ENCODE measurements at places on chromosomes 13 and 19.
A peak's percentile ranks its signal among the peaks of the same experiment; 100 is the strongest.

DNA sequence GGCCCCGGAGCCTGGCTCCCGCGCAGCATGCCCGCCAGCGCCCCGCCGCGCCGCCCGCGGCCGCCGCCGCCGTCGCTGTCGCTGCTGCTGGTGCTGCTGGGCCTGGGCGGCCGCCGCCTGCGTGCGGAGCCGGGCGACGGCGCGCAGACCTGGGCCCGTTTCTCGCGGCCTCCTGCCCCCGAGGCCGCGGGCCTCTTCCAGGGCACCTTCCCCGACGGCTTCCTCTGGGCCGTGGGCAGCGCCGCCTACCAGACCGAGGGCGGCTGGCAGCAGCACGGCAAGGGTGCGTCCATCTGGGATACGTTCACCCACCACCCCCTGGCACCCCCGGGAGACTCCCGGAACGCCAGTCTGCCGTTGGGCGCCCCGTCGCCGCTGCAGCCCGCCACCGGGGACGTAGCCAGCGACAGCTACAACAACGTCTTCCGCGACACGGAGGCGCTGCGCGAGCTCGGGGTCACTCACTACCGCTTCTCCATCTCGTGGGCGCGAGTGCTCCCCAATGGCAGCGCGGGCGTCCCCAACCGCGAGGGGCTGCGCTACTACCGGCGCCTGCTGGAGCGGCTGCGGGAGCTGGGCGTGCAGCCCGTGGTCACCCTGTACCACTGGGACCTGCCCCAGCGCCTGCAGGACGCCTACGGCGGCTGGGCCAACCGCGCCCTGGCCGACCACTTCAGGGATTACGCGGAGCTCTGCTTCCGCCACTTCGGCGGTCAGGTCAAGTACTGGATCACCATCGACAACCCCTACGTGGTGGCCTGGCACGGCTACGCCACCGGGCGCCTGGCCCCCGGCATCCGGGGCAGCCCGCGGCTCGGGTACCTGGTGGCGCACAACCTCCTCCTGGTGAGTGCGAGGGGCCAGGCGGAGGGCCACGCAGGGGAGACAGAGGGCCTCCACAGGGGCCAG, at the start of gene KL:
TSS of gene KL (plus strand) at position 10 of the 909 bp plus-strand sequence. CDS start at position 28, 18 bp downstream.
- H3K4me3 ChIP-seq = peak within 1 kb of the TSS; percentile 52
- H3K4me1 ChIP-seq = peaks cover 9% of the 10 kb centered on the region
- H3K27me3 ChIP-seq = peaks cover 59% of the 10 kb centered on the region
- H3K36me3 ChIP-seq = no peaks in the 10 kb centered on the region
- no peak within 1 kb of the TSS for H3K27ac ChIP-seq
- peak; percentile 42 for DNase-seq

DNA sequence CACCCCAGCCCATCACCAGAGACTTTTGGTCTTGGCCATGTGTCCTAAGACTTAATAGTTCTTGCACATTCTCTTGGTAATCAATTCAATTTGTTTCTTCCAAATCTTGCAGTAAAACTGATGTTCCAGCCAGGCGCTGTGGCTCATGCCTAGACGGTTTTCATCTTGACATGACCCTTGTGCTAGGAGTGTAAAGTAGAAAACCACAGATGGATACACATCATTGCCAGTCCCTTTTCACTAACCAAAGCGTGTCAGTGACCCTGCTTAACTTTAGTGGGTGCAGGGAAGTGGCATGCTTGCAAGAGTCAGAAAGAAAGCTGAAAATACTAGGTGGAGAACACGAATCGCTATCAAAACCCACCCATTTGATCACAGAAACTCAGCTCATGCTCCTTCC, 18.0 kb upstream of the CD70 start:
- peaks cover 23% of the 10 kb centered on the region for H3K27me3 ChIP-seq
- no peak overlapping the region for H3K4me3 ChIP-seq
- no peak overlapping the region for H3K27ac ChIP-seq
- peaks cover 21% of the 10 kb centered on the region for H3K4me1 ChIP-seq
- no peak for DNase-seq
- peaks cover 3% of the 10 kb centered on the region for H3K36me3 ChIP-seq

- H3K4me3 ChIP-seq = no peak overlapping the region
- no peaks in the 10 kb centered on the region for H3K36me3 ChIP-seq
- H3K4me1 ChIP-seq = no peaks in the 10 kb centered on the region
- H3K27ac ChIP-seq = no peak overlapping the region
- no peaks in the 10 kb centered on the region for H3K27me3 ChIP-seq
Measured at GRCh38 chr13:93750676-93751075, 524.1 kb downstream of the GPC6 start.

DNA sequence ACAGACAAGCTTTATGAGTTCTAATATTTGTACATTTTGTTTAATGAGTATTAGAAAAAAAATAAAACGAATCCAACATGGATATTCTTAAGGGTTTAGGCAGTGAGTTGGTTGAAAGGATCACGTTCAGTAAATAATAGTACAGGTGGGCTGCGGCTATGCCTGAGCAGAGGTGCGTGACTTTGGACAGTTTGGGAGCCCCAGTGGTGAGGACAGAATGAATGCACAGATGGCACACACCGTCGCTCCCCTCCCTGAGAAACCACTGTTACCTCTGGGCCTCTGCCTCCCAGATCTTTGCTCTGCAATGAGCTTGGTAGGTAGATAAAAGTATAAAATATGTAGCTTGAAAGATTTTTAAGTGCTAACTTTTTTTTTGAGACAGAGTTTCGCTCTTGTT, 153.3 kb downstream of the SIPA1L3 start:
- H3K36me3 ChIP-seq = no peaks in the 10 kb centered on the region
- no peaks in the 10 kb centered on the region for H3K27me3 ChIP-seq
- peak overlapping the region; percentile 93 for H3K27ac ChIP-seq
- DNase-seq = no peak
- H3K4me1 ChIP-seq = peaks cover 11% of the 10 kb centered on the region

GRCh38 chr13:95180513-95181245, 120.6 kb downstream of the ABCC4 start:
- H3K4me3 ChIP-seq = no peak overlapping the region
- peaks cover 54% of the 10 kb centered on the region for H3K36me3 ChIP-seq
- no peak for DNase-seq
- peaks cover 73% of the 10 kb centered on the region for H3K4me1 ChIP-seq
- H3K27me3 ChIP-seq = no peaks in the 10 kb centered on the region
- H3K27ac ChIP-seq = no peak overlapping the region

GRCh38 chr19:19347401-19348110, 26.9 kb downstream of the MAU2 start:
- H3K4me3 ChIP-seq = no peak overlapping the region
- no peaks in the 10 kb centered on the region for H3K4me1 ChIP-seq
- peaks cover 34% of the 10 kb centered on the region for H3K36me3 ChIP-seq
- H3K27me3 ChIP-seq = no peaks in the 10 kb centered on the region

- no peak overlapping the region for H3K27ac ChIP-seq
- H3K4me3 ChIP-seq = no peak overlapping the region
- no peak for DNase-seq
- peaks cover 11% of the 10 kb centered on the region for H3K36me3 ChIP-seq
- peaks cover 25% of the 10 kb centered on the region for H3K4me1 ChIP-seq
Measured at GRCh38 chr19:49936549-49936948, 7.2 kb upstream of the NUP62 start.

DNA sequence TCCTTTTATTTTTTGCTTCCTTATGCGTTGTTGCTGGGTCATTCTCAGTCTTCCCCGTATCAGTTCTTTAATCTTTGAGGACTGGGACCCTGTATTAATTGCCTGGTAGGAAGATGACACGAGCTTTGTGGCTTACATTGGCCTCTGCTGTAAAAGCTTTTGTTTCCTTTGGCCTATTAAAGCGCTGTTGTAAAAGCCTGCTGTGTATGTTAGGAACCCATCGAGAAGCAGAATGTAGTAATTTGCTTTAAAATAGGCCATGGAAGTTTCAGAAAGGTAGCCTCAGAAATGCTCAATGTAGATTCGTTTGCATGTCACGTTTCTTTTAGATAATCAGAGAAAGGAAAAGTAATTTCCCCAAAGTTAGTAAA, 257.5 kb upstream of the STARD13 start:
- H3K4me3 ChIP-seq = peak overlapping the region; percentile 82
- no peaks in the 10 kb centered on the region for H3K27me3 ChIP-seq
- peak overlapping the region; percentile 99 for H3K27ac ChIP-seq
- H3K4me1 ChIP-seq = peaks cover 51% of the 10 kb centered on the region

GRCh38 chr19:39406656-39407409, at the start of gene ZFP36:
Gene ZFP36 (plus strand): TSS chr19:39406847. CDS start chr19:39406905, 58 bp downstream.
- H3K27me3 ChIP-seq = no peaks in the 10 kb centered on the region
- DNase-seq = peak; percentile 93
- H3K4me3 ChIP-seq = peak within 1 kb of the TSS; percentile 73
- peaks cover 50% of the 10 kb centered on the region for H3K4me1 ChIP-seq

DNA sequence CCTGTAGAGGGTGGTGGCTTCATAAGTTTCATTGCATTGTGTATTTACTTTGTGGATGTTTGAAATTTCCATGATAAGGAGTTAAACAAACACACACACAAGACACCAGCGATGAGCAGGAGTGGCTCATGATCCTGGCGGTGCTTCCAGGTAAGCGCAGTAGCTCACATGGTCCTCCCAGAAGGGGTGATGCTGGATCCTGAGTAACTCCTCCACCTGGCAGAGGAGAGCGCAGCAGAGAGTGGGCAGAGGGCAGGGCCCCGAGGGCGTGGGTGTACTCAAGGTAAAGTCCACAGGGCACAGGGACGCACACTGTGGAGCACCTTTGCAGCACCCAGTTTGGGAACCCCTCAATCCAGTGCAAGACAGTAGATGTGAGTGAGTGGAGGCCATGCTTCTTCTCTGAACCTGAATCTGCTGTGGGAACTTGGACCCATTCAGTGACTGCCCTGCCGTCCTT, 54.0 kb downstream of the RFX2 start:
- no peak overlapping the region for H3K4me3 ChIP-seq
- no peak overlapping the region for H3K27ac ChIP-seq
- DNase-seq = no peak
- peaks cover 4% of the 10 kb centered on the region for H3K27me3 ChIP-seq

DNA sequence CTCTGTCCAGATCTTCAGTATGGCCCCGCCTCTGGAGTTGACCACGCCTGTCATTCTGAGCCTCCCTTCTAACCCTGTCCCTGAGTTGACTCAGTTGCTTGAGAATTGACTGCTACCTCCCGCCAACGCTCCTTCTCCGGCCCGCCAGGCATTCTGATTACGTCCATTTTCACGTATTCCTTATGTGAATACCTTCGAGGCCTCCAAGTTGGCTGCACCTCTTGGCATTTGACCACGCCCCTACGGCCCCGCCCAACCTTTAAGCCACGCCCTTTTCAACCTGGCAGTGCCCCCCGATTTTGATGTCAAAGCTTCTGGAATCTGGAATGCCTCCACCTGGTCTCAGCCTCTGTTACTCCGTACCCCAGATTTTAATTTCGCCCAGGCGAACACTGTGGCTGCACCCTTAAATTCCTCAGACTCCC, 1.7 kb upstream of the EML2 start:
- peaks cover 49% of the 10 kb centered on the region for H3K4me1 ChIP-seq
- H3K27me3 ChIP-seq = no peaks in the 10 kb centered on the region
- peaks cover 36% of the 10 kb centered on the region for H3K36me3 ChIP-seq

DNA sequence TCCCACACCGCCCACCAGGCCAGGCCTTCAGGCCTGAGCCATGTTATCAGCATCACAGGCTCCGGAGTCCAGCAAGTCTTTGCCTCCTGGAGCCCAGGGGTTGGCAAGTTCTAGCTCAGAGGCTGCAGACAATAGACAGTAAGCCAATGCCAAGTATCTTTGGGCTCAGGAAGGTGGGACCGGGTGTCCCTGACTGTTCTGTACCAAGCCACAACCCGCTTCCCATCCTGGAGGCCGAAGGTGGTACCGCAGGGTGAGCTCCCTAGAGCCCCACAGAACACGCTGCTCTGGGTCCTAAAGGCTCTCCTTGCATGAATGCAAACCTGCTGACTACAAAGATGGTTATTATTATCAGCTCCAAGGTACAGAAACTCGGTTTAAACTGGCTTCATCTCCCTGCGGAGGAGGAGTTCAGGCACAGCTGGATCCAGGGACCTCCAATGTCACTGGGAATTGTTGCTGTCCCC, 5.5 kb upstream of the FSTL3 start:
- H3K27me3 ChIP-seq = peaks cover 15% of the 10 kb centered on the region
- no peaks in the 10 kb centered on the region for H3K36me3 ChIP-seq
- DNase-seq = no peak
- H3K4me1 ChIP-seq = peaks cover 3% of the 10 kb centered on the region
- H3K4me3 ChIP-seq = no peak overlapping the region

DNA sequence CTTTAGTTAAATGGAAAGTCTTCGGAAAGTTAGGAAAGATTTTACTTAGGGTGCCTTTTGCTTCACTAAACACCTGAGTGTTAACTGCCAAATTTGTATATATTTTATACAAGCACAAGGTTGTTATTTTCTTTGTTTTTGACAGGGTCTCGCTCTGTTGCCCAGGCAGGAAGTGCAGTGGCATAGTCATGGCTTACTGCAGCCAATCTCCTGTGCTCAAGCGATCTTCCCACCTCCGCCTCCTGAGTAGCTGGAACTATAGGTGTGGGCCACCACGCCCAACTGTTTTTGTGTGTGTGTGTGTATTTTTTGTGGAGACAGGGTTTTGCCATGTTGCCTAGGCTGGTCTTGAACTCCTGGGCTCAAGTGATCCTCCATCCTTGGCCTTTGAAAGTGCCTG, 16.2 kb downstream of the KCTD4 start:
- no peaks in the 10 kb centered on the region for H3K27me3 ChIP-seq
- peaks cover 24% of the 10 kb centered on the region for H3K36me3 ChIP-seq
- DNase-seq = no peak
- H3K4me3 ChIP-seq = no peak overlapping the region
- peak overlapping the region; percentile 42 for H3K27ac ChIP-seq
- H3K4me1 ChIP-seq = peaks cover 9% of the 10 kb centered on the region

GRCh38 chr19:30653646-30654386, 281.6 kb downstream of the ZNF536 start:
- H3K27me3 ChIP-seq = peaks cover 18% of the 10 kb centered on the region
- no peak overlapping the region for H3K27ac ChIP-seq
- DNase-seq = no peak

DNA sequence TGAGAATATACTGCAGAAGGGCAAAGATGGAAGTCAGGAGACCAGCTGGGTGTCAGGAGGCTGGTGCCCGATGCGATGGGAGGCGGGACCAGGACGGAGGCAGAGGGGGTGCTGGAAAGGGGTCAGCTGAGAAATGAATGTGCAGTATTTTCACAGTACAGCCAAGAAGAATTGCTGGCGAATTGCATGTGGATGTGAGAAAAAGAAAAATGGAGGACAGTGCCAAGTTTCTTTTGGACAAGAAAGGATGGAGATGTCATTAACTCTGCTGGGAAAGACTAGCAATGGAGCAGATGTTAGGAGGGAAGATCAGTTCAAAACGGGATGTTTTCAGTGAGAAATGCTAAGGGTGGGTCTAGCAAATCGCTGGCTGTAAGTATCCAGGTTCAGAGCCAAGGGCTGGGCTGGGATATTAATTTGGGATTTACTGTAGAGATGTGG, 7.0 kb downstream of the CRYL1 start:
- H3K36me3 ChIP-seq = no peaks in the 10 kb centered on the region
- no peak for DNase-seq
- H3K27ac ChIP-seq = no peak overlapping the region
